ENCODE measurements at places on chromosomes 12 and 14.

DNA sequence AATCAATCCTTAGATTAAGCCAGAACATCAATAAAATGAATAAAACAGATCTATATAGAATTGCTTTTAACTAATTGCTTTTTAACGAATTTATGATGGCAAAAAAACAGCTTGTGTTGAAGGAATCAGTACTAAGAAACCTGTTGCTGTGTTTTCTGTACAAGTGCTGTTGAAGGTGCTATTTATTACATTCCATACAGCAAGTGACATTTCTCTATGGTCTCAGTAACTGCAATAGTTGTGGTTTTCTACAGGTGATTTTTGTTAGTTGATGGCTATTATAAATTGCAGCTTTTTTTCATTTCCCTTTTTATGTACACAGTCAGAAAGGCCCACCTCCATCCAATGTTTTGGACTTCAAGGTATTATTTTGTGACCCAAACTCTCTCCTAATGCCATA is 56.6 kb downstream of the SLC2A13 start:
- no peak for DNase-seq

DNA sequence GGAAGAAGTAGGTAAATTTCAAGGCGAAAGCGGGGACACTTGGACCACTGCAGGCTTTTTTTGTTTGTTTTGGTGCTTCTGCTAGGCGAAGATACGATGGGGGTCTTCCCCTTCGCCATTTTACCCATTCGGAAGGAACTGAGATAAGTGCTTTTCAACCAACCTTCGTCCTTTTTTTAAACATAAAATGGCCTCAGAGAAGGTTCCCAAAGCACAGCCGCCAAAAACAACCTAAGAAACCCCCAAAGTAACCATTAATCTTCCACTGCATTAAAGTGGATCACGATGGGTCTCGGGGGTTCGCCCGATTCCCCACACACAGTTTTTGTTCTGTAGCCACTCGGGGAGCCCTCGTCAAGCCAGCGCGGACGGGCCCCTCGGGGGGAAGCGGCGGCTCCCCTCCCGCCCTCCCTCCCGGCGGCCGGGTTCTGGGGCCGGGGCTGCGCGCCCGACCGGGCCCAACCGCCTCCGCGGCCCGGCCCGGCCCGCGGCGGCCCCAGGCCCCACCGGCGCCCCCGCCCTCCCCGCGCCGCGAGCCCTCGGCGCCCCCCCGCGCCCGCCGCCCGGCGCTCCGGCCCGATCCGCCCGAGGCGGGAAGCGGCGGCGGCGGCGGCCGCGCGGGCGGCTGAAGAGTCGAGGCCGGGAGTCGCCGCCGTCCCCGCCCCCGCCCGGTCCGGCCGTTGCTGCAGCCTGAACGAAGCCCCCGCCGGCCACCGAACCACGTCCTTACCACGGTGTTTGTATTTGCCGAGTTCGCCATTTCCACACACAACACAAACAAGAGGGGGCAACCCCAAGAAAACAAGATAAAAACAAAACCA is 790 bp downstream of the GTF2A1 start:
- DNase-seq: peak; percentile 44

- no peak for DNase-seq
These were observed 17.7 kb downstream of the ERP27 start for GRCh38 chr12:14920475-14921126.

- DNase-seq: no peak
These were observed 101.2 kb upstream of the SLC16A7 start for GRCh38 chr12:59494617-59495016.

DNA sequence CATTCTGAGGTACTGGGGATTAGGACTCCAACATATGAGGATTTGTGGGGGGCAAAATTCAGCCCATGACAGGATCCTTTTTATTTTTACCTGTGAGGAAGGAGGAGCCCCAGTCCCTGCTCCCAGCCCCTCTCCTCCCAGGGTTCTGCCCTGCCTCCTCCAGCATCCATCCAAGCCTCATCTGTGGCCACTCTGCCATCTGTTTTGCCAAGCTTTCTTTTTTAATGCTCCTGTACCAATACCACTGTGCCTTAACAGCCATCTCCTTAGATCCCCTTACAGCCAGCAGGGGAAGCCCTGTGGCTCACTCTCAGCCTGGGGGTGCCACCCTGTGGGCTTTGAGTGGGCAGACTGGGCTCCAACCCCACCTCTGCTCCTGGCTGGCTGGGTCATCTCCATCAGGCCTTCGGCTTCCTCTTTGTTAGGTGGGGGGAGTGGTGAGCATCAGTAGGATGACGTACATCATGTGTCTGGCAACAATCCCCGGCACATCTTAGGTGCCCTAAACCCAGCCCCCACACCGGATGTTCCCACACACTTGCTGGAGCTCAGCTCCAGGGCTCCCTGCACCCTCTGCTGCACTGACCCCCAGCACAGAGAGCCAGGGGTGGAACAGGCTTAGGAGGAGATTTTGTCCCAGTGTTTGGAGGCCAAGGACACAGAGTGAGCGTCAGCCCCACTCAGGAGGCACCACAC is 40.2 kb downstream of the CYP46A1 start:
- no peak for DNase-seq

DNA sequence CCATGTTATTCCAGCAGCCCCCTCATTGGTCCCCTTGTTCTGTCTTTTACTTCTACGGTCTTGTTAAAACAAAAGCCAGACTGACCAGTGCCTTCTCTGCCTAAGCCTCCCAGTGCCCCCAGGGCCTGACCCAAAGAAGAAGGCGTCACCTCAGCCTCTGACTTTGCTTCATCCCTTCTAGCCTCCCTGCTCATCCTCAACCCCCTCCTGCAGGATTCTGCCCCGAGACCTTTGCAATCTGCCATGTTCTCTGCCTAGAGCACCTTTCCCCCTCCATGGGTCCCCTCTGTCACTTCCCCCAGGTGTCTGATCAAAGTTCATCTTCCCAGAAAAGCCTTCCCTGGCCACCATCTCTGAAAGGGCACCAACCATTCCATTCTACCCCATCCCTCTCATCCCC is 7.9 kb upstream of the RBM19 start:
- no peak for DNase-seq

DNA sequence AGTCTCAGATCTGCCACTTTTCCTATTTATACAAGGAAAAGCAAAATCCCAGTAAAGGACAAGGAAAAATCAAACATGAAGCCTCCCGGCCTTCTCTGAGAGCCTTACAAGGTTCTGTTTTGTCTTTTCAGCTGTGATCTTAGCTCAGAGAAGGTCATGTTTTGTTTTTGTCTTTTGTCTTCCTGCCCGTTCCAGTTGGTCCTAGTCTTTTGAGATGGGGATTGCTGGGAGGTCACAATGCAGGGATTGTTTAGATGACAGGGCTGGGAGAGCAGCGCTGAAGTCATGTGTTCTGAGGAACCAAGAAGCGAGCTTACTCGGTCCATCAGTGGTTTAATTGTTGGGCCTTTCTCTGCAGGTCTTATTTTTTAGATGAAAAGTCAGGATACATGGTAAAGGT is 6.0 kb downstream of the PLEKHH1 start:
- DNase-seq: no peak

- no peak for DNase-seq
These were observed 199.2 kb downstream of the MSRB3 start for GRCh38 chr12:65477721-65478120.

- no peak for DNase-seq
These were observed 12.3 kb downstream of the NUDT4 start for GRCh38 chr12:93390031-93390430.

- no peak for DNase-seq
These were observed 2.4 kb upstream of the ASB2 start for GRCh38 chr14:93978735-93979134.

GRCh38 chr14:53740570-53740969 is 216.1 kb downstream of the BMP4 start:
- no peak for DNase-seq

GRCh38 chr14:101354726-101355125 is 206.6 kb upstream of the DIO3 start:
- DNase-seq: no peak

GRCh38 chr12:48486679-48487078 is 4.4 kb downstream of the C12orf54 start:
- no peak for DNase-seq

GRCh38 chr12:34392741-34393085 is 370.4 kb downstream of the ALG10 start:
- DNase-seq: no peak

GRCh38 chr14:60356906-60357550 is 108.0 kb downstream of the PPM1A start:
- no peak for DNase-seq

- DNase-seq: no peak
These were observed 52.4 kb downstream of the CLMN start for GRCh38 chr14:95267306-95267705.

- no peak for DNase-seq
These were observed 1182.8 kb downstream of the FLRT2 start for GRCh38 chr14:86712727-86713126.

- DNase-seq: no peak
These were observed 265.1 kb upstream of the SFSWAP start for GRCh38 chr12:131445795-131446194.

- peak; percentile 12 for DNase-seq
These were observed 527.2 kb downstream of the FLRT2 start for GRCh38 chr14:86057018-86057667.

GRCh38 chr14:21634840-21635239 is at the start of gene OR10G2:
Gene OR10G2, minus strand, starts transcription at chr14:21634940. Its CDS starts 98 bp downstream, at chr14:21634842.
- no peak for DNase-seq

DNA sequence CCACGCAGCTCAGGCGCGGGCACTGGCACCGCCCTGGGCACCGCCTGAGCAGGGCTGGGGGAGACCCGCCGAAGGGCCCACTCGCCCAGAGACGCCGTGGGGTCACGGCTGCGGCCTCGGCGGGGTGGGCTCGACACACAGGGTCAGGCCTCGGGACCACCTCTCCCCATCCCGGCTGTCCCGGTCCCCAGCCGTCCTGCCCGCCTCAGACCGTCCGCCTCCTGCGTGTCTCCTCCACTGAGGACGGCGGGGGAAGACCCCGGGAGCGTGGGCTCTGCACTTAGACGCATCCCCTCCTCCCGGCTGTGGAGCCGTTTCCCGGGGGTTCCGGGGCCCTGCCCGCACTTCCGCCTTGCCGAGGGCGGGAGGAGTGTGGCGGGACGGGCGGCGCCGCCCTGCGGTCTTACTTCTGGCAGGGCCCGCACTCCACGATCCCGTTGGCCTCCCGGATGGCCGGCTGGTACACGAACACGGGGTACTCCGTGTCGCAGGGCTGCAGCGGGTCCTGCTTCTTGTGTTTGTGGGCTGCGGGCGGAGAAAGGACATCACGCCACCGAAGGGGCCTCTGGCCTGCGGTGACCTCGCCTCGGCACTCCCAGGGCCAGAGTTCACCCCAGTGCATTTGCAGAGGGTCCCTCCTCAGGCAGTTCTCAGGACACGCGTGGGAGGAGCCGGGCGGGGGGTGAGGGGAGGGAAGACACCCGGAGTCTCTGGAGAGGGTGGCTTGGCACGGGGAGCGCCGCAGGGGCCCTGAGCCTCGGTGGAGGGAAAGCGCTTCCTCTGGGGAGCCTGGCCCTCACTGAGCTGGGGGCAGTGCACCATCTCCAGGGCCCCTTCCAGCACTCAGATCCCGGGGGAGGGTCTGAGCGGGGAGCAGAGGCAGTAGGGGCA is 23.1 kb upstream of the LRTM2 start:
- peak; percentile 64 for DNase-seq

GRCh38 chr12:122385171-122386016 is 37.1 kb downstream of the CLIP1 start:
- no peak for DNase-seq

DNA sequence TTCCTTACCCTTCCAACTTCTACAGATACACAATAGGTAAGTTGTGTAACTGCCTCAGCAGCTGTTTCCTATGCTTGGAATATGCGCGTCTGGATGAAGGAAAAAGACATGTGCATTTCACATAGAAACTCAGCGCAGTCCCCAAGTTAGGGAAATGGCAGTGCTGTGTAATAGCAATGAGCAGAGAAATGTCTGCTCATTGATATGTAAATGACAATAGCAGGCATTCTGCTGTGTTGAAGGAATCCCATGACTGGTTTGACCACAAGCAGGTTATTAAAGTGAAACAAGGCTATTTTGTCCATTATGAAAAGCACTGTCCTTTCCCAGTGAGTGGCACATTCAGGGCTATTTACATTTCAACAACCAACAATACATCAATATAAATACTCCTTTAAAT is 106.6 kb downstream of the BTG1 start:
- no peak for DNase-seq

- no peak for DNase-seq
These were observed 15.5 kb downstream of the E2F7 start for GRCh38 chr12:77049767-77050353.

All from activated naive CD8-positive, alpha-beta T cell treated with anti-CD3 and anti-CD28 coated beads for 36 hours (primary cell).